ENCODE measurements at places on chromosomes 5 and 9.
A peak's percentile ranks its signal among the peaks of the same experiment; 100 is the strongest.

DNA sequence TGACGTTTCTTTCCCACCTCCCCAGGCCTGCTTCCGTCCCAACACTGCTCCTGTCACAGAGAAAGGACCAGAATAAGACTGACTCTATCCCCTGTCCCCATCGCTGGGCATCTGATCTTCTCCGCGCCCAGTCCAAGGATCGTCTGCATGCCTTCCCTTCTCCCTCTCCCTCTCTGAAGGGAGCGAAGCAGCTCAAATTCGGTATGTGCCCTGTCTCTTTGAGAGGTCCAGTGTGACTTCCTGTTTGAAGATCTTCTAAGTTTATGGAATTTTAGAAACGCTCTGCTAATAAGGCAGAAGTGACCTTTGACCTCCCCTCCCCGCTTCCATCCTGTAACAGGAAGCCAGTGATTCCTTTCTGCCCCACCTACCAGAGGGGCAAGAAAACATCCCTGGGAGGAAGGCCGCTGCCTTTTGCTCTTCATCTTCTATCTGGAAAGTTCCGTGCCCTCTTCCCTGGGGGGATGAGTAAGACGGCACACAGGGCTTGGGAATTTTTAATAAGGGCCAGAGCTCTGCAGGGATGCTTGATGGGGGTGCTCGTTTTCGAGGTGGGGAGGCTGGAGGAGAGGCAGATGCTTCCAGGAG is 40.7 kb upstream of the RNU6ATAC start:
- DNase-seq: no peak

DNA sequence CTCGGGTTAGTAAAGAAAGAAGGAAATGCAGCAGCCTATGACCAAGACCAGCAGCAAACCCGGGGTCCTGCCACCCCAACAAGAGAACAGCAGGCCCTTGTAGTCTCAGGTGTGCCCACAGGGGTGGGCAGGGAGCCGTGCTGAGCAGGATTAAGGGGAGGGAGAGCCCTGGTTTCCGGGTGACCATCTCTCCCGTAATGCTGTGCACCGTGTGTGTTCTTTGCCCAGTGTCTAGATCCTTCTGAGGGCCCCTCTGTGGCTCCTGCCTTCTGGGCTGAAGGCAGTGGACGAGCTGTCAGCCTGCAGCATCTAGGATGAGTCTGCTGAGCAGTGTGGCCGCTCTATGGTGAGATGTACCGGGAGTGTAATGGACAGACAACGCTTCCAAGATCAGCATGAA is 12.7 kb upstream of the PLEKHG4B start:
- no peak for DNase-seq

GRCh38 chr5:54062958-54063357 is 247.4 kb downstream of the ARL15 start:
- no peak for DNase-seq

- DNase-seq: no peak
These were observed 106.5 kb upstream of the SIMC1 start for GRCh38 chr5:176131771-176132170.

GRCh38 chr5:172283020-172283861 is at the start of gene UBTD2:
UBTD2 (minus strand) TSS chr5:172283764; CDS start chr5:172283665, 99 bp downstream.
- peak; percentile 78 for DNase-seq

DNA sequence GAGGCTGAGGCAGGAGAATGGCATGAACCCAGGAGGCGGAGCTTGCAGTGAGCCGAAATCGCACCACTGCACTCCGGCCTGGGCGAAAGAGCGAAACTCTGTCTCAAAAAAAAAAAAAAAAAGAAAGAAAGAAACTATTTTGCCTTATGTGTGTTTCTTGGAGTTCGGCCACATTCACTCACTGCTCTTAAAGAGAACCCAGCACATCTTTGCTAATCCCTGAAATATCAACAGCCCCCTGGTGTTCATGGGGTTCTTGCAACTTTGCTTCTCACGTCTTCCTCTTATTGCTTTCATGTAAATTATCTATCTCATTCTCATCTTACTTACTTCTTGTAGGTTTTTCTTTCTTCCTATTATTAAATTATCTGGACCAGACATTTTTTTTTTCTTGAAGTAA is 126.3 kb upstream of the ASTN2 start:
- DNase-seq: no peak

DNA sequence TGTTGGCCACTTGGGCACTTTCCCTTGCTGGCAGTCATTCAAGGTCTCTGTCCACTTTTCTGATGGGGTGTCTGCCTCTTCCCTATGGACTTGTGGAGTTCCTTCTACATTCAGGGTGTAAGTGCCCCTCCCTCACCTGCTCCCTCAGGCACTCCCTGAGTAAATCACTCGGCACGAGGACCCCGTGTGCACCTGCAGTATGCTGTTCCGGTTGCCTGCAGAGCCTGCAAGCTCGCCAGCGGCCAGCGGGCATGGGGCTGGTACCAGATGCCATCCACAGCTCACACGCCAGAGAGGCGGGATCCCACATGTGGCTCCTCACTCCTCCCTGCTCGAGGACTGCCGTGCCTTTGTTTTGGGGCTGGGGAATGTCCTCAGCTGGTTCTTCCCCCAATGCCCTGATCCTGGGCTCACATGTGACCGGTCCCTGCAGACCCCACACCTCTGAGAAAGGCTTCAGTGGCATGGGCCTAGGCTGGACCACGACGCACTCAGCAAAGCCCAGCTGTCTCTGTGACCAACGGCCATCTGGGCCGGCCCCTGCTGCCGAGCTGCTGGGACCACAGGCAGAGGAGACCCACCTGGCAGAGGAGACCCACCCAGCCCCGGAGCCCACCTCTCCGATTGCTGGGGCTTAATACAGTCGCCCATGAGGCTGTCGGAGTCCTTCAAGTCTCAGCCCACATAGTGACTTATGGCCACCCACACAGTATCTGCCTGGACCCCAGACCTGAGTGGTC is 46.1 kb upstream of the CLPTM1L start:
- DNase-seq: no peak

GRCh38 chr9:31702957-31703356 is 681.5 kb upstream of the ACO1 start:
- no peak for DNase-seq

- no peak for DNase-seq
These were observed 3.4 kb downstream of the PRPF4 start for GRCh38 chr9:113278840-113279239.

DNA sequence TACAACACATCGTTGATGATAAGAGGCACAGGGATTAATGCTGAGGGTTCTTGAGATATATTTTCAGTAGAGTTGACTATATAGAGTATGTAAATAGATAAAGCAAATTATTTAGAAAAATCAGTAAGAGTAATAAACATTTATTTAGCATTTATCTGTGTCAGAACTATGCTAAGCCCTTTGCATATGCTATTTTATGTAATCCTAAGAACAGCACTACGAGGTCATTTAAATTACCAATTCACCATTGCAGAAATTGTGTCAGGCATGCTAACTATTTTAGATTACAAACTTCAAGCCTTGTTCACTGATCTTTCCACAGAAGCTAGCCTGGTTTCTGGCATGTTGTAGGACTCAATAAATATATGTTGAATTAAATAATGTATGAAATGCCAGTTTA is 20.4 kb upstream of the REEP2 start:
- DNase-seq: no peak

GRCh38 chr9:101736717-101737116 is 1.7 kb downstream of the GRIN3A start:
- DNase-seq: no peak

DNA sequence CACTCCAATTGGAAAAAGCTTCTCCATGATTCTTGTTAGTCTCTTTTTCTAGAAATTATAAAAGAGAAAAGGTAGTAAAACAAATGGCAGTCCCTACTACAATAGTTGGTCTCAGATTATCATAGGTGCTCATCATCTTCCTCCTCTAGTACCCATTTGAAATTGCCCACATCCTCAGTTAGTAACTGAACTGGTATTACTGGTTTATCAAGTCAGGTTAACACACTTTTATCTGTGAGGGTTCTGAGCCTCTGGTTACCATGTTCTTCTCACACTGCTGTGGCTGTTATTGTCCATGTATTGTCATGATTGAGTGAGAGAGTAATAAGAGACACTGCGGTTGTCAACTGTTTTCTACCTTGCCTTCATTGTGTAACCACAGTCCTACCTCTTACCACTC is 901.7 kb downstream of the TLE1 start:
- DNase-seq: no peak

- DNase-seq: no peak
These were observed 70.8 kb downstream of the MACROH2A1 start for GRCh38 chr5:135328128-135328687.

- peak; percentile 1 for DNase-seq
These were observed 2.5 kb upstream of the ISL1 start for GRCh38 chr5:51380603-51381207.

DNA sequence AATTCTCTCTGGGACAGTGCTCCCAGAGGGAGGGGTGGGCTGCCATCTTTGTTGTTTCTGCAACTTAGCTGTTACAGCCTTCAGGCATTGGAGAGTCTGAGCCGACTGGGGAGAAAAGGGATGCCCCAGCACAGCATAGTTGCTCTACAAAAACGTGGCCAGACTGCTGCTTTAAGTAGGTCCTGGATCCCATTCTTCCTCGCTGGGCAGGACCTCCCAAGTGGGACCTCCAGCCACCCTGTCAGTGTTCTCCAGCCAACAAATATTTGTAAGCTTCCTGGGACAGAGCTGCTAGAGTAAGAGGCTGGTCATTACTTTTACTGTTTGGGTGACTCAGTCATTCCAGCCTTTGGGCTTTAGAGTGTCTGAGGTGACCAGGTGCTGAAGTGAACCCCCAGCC is 292.7 kb upstream of the NREP start:
- no peak for DNase-seq

DNA sequence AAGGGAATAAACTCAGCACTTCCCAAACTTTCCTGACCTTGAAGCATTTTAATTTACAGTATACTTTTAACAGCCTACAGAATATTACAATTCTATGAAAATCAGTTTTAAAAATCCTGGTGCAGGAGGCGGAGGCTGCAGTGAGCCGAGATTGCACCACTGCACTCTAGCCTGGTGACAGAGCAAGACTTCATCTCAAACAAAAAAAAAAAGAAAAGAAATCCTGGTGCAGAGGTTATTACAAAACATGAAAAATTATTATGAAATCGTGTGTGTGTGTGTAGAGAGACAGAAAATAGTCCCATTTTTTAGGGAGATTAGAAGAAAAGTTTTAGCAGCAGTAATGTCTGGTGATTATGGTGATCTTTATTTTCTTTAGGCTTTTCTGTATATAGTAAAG is 26.9 kb downstream of the GOLPH3 start:
- peak; percentile 79 for DNase-seq
